ENCODE measurements at places on chromosomes 3 and 15.

DNA sequence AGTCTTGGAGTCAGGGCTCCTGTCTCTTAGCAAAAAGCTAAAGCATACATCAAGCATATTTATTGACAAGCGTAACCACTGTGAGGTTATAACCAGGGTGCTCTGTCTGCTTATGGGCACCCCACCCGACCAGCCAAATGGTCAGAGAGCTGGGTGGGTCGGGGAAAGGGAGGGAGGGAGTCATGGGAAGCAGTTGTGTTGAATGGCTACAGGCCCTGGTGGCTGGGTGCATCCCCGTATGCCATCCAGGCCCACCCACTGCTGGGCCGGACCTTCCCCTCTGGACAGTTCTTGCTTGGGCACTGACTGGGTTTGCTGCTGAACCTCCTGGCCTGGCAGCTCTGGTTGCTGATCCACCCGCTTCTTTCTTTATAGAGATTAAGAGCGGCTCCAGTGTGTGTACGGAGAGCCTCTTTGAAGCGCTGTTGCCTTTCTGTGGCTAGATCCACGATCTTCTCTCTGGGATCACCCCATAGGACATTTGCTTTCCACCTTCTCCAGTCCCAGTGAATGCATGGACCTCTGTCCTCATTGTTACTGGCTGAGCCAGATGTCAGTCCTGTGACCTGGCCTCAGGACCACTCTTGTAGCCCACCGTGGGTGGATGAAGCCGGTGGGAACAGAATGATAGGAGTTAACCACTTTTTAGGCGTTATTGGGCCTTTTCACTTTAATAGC lies 59.6 kb downstream of the SMAD3 start:
- no peak for DNase-seq

- peak; percentile 71 for DNase-seq
Observed at GRCh38 chr3:19149368-19149767, 1.1 kb downstream of the KCNH8 start.

DNA sequence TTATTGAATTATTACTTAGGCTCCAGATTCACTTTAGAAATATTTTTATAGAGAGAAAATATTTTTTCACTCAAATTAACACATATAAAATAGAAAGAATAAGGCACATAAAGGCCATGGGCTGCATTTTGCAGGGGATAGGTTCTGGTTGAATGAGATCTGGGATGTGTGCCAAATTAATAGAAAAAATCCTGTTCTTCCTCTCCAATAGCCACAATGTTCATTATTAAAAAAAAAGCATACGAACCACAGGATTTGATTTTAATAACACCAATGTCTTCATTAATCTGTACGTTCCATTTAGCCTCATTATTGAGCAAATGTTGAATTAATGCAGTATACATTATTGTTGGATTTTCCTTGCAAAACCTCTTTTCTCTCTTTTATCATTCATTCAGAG lies 622.8 kb upstream of the AGTR1 start:
- no peak for DNase-seq

DNA sequence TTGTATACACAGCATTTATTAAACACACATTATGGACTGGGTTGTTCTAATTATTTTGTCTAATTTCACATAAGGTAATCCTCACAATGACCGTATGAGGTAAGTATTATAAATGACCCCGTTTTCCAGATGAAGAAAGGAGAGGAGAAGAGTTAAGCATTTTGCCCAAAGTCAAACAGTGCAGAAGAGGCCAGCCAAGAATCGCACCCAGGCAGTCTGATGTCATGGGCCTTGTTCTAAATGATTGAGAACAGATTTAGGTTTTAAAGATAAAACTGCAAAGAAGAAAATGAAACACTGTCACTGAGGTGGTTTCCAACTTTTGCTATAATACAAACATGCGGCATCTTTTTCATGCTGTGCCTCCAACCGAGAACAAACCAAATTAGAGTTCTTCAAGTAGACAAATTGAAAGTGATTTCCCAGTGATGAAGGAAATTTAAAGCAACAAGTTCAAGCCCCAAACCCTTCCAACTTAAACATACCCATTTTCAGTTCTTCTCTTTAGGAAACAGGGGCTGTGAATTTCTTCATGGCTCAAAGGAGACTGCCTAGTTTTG lies 155.3 kb downstream of the THRB start:
- DNase-seq, result no peak

DNA sequence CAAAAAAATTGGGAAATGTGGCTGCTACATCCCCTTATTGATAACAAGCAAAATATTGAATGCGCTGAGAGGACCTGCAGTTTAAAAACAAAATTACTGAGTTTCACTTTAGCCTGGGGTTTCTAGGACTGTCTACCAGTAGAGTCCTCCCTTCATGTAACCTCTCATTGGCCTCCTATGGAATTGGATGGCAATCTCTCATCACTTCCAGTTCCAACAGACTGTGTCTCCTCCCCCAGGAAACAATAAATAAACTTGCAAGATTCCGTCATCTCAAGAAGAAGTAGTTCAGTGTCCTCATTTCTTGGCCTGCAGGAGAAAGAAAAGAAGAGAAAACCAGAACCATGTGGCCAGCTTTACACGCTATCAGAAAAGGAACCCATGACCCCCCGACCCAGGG lies 123.8 kb downstream of the TLE3 start:
- DNase-seq, result no peak

GRCh38 chr3:20185331-20185678 lies 701 bp downstream of the SGO1 start:
- no peak for DNase-seq

DNA sequence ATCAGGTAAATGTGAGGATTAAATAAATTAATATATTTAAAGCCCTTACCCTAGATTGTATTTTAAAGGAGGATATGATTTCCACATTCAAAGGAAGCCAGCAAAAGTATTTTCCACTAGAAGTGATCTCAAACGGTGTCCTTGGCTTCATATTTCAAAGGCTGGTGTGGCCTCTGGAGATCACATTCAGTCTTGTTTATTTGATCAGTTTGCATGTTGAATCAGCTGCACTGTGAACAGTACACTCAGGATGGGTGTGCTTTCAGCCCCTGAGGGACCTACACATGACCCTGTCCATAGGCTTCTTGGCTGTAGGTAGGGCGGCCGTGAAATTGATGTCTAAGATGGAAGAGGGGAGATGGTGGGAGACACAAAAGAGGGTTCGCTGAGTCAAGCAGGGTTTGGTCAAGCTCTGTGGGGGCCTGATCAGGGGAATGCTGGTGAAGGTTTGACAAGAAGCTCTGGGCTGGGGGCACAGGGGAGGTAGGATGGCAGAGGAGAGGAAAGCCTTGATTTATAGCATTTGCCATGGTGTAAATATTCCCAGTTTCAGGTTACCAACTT lies 21.9 kb downstream of the CYP8B1 start:
- no peak for DNase-seq

DNA sequence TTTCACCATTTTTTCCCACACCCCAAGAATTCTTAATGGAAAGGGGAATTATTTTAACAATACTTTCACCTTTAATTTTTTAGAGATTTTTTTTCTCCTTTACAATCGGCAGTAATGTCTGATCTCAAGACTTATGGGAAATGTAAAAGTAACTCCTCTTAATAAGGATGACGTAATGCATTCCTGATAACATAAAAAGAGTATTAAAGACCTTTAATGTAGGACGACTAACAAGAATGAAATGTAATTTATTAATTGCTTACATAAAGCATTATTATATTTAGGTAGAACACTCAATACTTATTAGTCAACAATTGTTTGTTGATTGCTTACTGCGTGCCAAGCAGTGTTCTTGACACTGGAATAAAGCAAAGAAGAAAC lies 416.8 kb upstream of the NAALADL2 start:
- no peak for DNase-seq

DNA sequence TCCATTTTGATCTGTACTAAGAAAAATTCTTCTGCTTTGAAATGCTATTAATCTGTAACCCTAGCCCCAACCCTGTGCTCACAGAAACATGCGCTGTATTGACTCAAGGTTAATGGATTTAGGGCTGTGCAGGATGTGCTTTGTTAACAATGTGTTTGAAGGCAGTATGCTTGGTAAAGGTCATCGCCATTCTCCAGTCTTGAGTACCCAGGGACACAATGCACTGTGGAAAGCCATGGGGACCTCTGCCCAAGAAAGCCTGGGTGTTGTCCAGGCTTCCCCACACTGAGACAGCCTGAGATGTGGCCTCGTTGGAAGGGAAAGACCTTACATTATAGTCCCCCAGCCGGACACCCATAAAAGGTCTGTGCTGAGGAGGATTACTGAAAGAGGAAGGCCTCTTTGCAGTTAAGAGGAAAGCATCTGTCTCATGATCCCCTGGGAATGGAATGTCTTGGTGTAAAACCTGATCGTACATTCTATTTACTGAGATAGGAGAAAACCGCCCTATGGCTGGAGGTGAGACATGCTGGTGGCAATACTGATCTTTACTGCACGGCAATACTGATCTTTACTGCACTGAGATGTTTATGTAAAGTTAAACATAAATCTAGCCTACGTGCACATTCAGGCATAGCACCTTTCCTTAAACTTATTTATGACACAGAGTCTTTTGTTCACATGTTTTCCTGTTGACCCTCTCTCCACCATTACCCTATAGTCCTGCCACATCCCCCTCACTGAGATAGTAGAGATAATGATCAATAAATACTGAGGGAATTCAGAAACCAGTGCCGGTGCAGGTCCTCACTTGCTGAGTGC lies 6.3 kb downstream of the PIGZ start:
- no peak for DNase-seq

DNA sequence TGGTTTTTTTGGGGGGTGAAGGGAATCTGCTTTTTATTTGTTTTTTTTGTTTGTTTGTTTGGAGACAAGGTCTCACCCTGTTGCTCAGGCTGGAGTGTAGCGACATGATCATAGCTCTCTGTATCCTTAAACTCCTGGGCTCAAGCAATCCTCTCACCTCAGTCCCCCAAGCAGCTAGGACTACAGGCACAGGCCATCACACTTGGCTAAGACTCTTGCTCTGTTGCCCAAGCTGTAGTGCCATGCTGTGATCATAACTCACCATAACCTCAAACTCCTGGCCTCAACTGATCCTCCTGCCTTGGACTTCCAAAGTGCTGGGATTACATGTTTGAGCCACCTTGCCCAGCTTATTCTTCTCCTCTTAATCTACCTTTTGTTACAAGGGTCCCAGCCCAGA lies 31.8 kb downstream of the GPR176 start:
- DNase-seq, result no peak

- no peak for DNase-seq
Observed at GRCh38 chr3:128965818-128966217, 28.1 kb downstream of the CFAP92 start.

- no peak for DNase-seq
Observed at GRCh38 chr3:105965384-105965783, 96.6 kb upstream of the CBLB start.

GRCh38 chr3:73530022-73530396 lies 94.7 kb downstream of the PDZRN3 start:
- no peak for DNase-seq

- no peak for DNase-seq
Observed at GRCh38 chr3:9583792-9584191, 30.2 kb upstream of the LHFPL4 start.

GRCh38 chr3:151630938-151631441 lies 102.7 kb upstream of the AADACL2 start:
- DNase-seq, result no peak

- no peak for DNase-seq
Observed at GRCh38 chr3:59970796-59971195, 921.0 kb upstream of the CFAP20DC start.

DNA sequence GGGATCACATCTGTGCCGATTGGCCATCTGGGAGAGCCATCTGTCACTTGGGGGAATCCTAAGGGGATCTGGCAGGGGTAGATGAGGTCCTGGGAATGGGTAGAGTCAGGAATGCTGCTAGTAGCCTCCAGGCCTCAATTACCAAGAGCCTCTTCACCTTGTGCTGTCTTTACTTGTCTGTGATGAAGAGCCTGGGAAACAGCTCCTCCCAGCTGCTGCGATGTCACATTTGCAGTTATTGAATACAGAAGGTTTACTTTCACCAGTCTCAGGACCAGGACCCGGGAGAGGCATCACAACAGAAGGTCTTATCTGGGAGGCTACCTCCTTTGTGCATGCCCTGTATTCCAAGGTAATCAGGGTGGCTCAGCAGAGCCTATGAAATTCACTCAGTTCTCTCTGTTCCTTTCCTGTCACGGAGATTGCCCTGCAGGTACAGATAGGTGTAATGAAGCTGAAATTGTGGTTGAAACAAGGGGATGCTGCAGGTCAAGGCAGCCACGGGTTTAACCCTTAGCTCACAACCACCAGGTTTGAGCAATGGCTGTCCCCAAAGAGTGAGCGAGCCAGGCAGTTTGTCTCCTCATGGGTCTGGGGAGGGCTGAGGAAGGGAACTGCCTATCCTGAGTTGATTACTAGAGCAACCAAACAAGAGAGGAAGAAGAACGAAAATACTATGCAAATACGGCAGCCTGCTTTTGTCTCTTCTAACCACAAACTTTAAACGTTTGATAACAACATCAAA lies 298.9 kb upstream of the RORA start:
- DNase-seq, result no peak

DNA sequence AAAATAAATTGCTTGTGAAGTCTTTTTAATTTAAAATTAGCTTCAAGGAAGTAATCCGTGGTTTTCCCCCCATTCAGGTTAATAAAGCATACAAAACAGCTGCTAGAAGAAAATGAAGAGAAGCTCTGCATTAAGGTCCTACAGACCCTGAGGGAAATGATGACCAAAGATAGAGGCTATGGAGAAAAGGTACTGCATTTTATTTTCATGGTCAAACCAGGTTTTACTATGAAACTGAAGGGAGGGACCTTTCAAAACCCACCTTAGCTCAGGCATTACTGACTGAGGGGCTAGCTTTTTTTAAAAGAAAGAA lies 218.5 kb downstream of the ITPR1 start:
- DNase-seq, result no peak

DNA sequence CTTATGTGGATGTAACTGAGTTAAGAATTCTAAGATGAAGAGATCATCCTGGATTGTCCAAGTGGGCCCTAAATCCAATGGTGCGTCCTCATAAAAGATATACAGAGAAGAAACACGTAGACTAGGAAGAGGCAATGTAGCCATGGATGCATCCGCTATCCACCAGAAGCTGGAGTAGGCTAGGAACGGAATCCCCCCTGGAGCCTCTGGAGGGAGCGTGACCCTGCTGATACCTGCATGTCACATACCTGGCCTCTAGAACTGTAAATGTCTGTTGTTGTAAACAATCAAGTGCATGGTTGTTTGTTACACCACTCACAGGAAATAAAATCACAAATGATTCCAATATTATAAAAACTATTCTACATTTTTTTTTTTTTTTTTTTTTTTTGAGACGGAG lies 254.5 kb upstream of the RORA start:
- DNase-seq, result no peak

DNA sequence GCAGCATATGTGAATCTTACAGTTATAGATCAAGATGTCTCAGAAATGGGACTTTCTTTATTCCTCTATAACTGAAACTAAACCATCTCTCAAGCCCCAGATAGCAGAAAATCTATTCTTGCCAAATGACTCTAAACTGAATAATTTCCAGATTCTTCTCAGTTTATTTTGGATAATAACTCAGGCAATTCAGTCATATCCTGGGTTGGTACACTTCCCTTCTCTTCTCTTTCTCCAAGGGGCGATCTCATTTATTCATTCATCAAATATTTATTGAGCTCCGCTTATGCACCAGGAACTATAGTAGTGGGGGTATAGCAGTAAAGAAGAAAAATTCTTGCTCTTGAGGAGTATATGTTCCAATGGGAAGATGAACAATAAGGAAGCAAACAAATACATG lies 13.5 kb upstream of the PCOLCE2 start:
- no peak for DNase-seq

All from NT2/D1 (cell line).